ENCODE measurements at places on chromosomes 16 and 17.

DNA sequence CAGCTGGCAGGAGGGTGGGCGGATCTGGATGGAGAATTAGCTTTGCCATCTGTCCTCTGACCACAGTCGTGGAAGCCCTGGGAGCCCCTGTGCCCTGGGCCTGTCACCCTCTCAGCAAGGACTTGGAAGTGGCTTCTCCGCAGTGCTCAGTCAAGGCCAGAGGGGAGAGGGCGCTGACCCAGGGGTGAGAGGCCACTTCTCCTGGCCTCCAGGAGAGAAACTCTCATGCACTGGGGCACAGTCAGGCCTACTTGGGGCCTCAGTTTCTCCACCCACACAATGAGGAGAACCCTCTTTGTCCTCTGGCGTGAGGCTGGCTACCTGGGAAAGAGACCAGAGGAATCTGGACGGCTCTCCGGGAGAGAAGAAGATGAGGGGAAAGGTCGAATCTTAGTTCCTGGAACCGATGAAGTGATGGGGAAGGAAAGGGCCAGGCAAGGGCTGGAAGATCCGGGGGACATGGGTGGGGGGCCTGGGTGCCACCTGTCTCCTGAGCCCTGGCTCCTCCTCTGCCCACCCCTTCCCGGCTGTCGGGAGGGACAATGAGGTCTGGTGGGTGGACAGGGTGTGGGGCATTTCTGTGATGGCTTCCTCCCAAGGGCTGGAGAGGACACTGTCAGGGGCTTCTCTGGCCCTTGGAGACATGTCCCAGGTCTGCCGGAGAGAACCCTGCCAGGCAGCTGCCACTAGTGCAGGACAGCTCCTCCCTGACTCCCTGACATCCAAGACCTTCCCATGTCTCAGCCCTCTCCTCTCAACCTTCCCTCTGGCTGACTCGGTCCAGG is 9.0 kb upstream of the ARHGAP27 start:
- no peak for DNase-seq

DNA sequence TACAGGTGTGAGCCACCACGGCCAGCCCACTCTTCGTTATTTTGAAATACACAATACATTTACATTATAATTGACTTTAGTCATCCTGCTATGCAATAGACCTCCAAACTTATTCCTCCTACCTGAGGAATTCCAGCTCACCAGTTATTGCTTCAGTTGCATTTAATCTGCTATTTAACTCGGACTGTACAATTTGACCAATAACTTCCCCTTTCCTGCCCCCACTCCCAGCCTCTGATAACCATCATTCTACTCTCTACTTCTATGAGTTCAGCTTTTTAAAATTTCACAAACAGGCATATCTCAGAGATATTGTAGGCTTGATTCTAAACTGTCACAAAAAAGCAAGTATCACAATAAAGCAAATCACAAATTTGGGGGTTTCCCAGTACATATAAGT is 157.0 kb downstream of the COPRS start:
- DNase-seq, result no peak

- no peak for DNase-seq
Observed at GRCh38 chr17:18300725-18301480, 13.9 kb downstream of the TOP3A start.

DNA sequence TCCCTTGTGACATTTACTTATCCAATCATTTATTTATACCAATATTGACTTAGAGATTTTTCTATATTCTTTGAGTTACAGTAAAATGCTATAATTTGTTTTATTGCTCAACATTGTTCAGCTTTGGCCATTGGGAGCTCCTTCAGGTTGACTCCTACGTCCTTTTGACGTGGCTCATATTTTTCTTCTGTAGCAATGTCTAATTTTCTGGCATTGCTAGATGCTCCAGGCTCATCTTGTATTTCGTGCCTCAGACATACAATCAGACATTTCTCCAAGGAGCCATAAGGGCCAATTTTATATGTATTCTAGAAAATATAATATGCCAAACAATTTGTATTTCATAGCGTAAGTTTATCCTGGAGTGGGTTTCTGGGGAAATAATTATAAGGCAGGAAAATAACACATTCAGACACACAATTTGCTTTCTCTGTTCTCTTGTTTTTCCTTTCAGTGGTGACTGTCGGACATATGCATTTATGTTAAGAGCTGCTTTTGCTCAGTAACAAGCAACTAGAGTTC is 355.1 kb upstream of the MON1B start:
- no peak for DNase-seq

GRCh38 chr16:87685766-87686165 is 80.0 kb downstream of the KLHDC4 start:
- DNase-seq, result no peak
